Stimulated activated CD4-positive, alpha-beta T cell treated with anti-CD3 and anti-CD28 coated beads, Interleukin-15, amount 100 ng/mL, for 1 hour (primary cell): ENCODE measurements at places on chromosomes 12 and 14.

DNA sequence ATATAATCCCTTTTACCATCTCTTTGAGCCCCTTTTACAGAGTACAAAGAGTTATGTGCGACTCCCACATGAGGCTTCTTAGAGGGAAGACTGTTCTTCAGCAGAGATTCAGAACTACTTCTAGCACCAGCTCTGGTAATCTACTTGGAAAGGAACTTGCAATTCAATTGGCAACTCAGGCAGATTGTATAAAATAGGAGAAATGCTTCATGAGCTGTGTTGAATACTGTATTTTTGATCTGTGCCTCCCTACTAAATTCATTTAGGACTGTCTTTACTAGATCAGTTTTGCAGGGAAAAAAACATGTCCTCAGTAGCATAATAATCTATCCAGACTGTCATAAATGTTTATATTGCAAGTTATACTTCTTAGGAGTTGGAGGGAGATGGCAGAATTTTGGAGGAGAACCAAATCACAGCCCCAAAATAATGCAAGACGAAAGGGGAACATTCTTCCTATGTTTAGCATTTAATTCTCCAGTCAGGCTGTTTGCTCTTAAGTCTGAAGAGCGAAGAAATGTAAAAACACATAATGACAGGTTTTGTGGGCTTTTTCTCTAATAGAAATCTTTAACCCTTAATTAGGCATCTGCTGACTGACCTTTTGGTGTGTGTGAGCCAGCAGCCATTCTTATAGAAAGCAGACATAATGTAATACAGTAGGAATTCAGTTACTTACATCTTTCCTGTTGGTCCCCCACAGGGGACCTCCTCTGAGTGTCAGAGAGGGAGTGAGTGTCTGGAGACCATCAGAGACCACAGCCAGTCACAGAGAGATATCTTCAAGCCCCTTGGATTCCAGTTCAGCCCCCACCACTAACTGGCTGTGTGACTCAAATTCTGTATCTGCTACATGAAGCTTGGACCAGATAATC lies 3.9 kb downstream of the ANO4 start:
- no peak for DNase-seq

DNA sequence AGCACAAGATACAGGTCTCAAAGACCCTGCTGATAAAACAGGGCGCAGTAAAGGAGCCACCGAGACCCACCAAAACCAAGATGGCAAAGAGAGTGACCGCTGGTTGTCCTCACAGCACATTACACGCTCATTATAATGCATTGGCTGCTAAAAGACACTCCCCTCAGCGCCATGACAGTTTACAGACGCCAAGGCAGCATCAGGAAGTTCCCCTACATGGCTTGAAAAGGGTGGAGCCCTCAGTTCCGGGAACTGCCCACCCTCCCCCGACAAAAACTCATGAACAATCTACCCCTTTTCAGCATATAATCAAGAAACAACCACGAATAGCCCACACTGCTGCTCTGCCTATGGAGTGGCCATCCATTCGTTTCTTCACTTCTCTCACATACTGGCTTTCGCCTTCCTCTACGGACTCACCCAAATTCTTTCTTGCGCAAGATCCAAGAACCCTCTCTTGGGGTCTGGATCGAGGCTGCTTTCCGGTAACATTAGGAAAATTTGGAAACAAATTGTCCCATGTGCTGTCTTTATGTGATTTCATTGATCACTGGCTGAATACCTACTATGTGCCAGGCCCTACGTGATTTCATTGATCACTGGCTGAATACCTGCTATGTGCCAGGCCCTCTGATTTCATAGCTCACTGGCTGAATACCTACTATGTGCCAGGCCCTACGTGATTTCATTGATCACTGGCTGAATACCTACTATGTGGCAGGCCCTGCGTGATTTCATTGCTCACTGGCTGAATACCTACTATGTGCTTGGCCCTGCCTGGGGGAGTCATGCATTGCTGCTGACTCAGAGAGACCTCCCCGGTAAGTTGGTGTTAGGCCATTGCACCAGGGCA lies 126.4 kb downstream of the PIWIL1 start:
- no peak for DNase-seq

DNA sequence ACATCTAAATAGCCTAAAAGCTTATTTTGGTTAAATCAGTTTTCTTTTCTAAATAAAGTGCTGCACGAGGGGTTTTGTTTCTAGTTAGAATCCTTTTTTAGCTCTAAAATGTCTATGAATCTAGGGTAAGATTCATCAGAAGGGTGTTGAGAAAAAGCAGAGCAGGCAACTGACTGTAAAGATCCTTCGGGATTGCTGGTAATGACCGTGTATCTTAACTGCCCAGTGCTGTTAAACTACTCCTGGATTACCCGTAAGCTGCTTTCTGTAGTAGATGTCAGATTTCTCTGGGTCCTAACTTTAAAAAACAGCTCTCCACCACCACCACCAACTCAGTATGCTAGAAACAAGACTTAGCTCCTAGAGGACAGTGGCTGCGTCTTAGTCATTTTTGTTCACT lies 39.2 kb downstream of the DACT1 start:
- DNase-seq: no peak

- DNase-seq: no peak
Measured at GRCh38 chr14:95559203-95559602, 24.4 kb downstream of the GLRX5 start.

DNA sequence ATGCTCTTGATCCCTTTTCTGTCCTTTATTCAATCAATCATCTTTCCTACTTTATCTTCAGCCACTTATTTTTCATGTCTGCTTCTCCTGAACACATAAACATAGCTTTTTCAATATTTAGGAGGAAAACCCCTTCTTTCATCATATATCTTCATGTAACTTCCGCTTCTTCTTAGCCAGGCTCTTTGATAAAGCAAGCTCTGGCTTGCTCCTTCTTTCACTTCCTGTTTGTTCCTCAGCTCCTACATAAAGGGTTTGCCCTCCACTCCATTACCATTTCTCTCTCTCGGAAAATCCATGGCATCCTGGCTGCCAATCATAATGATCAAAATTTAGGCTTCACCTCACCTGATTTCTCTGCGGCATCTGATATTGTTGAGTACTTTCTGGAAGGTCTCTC lies 33.7 kb upstream of the HELB start:
- DNase-seq: no peak

GRCh38 chr12:38488866-38489265 lies 172.3 kb downstream of the ALG10B start:
- DNase-seq: no peak

DNA sequence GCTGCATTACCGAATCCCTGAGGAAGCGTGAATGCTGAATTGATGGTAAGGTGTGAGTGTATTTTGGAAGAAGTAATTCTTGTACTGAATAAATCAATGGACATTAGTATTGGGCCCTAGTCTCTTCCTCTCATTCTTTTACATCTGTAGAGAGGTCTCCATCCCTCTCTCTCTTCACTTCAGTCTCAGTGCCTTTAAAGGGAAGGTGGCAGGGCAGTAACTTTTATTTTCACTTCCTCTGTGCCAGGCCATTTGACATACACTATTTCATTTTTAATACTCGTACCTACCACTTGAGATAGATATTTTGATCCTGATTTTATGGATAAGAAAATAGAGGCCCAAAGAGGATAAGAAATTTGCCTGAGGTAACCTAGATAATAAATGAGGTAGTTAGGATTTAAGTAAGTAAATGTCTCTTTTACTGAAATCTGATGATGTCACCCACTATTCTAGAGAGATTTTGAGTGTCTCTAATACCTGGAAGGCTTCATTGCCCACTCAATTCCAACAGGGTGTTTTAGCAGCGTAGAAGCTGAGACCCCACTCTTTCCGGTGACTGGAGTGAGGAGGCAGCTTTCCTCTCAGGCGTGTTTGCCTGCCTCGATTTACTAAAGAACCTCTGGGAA lies 177.9 kb upstream of the PRICKLE1 start:
- DNase-seq: no peak

DNA sequence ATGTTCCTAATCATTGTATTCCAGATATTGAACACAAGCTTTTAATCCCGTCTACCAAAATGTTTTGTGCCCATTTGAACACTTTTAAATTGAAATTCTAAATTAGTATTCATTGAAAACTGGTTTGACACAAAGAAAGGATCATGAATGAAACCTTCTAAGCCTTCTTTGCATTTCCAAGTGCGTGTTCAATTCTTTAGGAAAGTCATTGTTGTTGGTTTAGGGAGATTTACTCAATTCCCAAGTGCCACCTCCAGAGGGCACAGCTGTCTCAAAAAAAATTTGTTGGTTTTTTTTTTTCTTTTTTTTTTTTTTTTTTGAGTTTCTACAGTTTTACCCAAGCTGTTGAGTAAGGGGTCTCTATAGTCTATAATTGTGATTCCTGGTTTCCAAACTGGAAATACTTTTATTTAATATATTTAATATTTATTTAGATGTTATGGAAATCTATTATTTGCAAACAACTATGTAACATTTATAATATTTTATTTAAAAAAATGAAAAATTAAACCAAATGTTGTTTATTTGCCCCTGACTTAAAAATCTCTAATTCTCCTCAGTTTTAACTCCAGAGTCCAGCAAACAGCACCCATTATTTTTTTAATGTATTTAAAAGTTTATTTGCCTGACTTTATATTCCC lies 79.9 kb downstream of the NEDD1 start:
- DNase-seq: no peak

GRCh38 chr14:68552602-68553001 lies 240.3 kb downstream of the ZFP36L1 start:
- DNase-seq: no peak

- no peak for DNase-seq
Measured at GRCh38 chr12:51210690-51211395, 7.0 kb downstream of the POU6F1 start.

DNA sequence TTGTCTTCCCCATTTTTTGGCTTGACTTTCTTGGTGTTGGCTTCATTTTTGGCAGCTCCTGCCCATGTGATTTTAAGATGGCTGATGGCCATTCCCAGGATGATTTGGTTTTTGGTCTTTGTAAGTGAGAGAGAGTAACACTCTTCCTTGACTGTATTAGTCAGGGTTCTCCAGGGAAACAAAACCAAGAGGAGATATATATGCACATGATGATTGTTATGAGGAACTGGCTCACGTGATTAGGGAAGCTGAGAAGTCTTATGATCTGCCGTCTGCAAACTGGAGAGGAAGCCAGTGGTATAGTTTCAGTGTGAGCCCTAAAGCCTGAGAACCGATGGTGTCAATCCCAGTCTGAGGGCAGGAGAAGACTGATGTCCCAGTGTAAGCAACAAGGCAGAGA lies 146.6 kb downstream of the NRXN3 start:
- no peak for DNase-seq

DNA sequence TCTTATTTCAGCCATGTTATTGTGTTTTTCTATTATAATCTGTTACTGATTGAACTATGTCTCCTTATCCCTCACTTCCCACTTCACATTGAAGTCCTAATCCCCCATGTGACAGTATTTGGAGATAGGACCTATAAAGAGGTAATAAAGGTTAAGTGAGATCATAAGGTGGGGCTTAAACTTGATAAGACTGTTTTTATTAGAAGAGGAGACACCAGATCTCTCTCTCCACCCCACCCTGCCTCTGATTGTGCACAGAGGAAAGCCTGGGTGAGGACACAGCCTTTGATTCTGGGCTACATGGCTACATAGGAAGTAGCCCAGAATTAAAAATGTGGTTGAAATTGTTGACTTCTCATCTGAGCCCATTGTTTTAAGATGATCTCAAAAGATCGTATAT lies 414.7 kb downstream of the SLC16A7 start:
- DNase-seq: no peak

- DNase-seq: no peak
Measured at GRCh38 chr12:132117558-132117875, 26.6 kb downstream of the DDX51 start.

- no peak for DNase-seq
Measured at GRCh38 chr12:20210621-20211215, 157.6 kb upstream of the PDE3A start.

GRCh38 chr12:88251798-88252197 lies 109.7 kb downstream of the TMTC3 start:
- DNase-seq: no peak

- DNase-seq: no peak
Measured at GRCh38 chr14:100824901-100825712, 811 bp upstream of the MEG3 start.

- no peak for DNase-seq
Measured at GRCh38 chr14:69614592-69614991, 3.2 kb downstream of the SUSD6 start.

- DNase-seq: no peak
Measured at GRCh38 chr12:66132408-66132807, 1.9 kb upstream of the LLPH start.

DNA sequence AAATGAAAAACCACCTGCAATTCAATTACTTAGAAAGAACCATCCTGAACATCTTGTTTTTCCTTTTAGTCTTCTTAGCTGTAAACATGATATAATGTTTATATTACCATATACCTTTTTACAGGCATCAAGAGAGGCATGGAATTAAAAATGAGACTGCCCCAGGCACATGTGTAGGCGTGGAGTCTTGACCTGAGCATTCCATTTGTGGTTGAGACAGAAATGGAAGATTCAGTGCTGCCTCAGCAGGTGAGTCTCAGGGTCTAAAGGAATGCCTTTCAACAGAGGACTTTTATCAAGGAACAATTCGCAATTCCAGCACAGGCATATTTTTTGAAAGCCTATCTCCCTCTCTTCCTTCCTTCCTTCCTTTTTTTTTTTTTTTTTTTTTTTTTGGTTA lies 8.0 kb upstream of the NANOGNB start:
- no peak for DNase-seq

DNA sequence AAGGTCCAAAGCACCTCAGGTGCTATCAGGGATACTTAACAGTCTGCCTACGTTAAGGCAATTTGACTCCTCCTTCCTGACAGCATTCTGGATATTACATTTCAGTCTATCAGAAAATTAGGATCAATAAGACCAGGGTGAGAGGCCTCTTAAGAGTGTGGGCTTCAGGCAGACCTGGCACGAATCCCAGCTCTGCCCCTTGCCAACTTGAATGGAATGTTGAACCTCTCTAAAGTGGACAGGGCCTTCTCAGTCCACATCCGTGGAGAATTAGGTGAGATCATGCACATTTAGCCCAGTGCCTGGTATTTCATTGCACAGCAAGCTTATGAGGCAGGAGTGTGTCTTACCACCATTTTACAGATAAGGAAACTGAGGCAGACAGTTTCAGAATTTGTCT lies 25.9 kb downstream of the DCAF4 start:
- no peak for DNase-seq

DNA sequence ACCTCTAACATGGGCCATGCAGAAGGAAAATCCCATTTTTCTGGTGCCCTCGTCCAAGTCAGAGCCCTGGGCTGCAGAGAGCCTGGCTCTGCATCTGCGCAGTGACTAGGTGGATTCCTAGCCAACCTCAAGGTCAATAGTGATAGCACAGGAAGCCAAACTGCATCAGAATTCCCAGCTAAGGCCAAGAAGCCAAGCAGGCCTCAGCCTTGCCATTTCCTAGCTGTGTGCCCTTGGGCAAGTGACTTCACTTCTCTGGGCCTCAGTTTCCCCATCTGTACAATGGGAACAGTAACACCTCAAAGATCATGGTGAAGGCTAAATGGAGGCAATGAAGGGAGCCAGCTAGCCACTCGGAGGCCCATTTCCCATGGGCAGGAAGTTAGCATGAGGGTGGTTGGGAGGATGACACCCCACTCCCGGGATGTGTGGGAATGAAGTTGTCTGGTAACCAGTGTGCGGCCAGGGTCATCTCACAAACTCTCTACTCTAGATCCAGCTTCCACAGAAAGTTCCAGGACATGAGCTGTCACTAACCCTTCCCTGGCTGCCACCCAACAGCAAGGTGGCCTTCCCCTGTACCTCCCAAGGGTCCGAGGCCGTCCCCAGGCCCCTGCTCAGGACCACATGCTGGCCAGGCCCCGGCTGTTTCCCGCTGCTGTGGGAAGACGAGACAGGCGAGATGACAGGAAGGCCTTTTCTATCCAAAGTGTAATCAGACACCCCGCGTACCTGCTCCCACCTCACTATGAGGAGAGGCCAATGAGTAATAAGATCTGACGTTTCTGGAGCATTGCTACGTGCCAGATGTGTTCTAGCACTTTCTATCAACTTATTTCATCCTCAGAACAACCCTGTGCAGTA lies 125.7 kb downstream of the SCARB1 start:
- DNase-seq: no peak
